ENCODE measurements at places on chromosomes 12 and 14. TPM values are rescaled to one million over a fixed set of nuclear protein-coding genes. Genes with fewer than 3 reads are reported as not detected.

GRCh38 chr14:80110721-80111120 lies 100.6 kb downstream of the DIO2 start:
- no peak overlapping the region for H3K4me3 ChIP-seq
- no peaks in the 10 kb centered on the region for H3K4me1 ChIP-seq
- no peaks in the 10 kb centered on the region for H3K36me3 ChIP-seq
- no peak overlapping the region for H3K27ac ChIP-seq
- no peak for DNase-seq

- no peak overlapping the region for H3K27ac ChIP-seq
- no peak for DNase-seq
- peaks cover 39% of the 10 kb centered on the region for H3K4me1 ChIP-seq
- no peak overlapping the region for H3K4me3 ChIP-seq
Measured at GRCh38 chr14:61765225-61765943, 3.2 kb downstream of the SNAPC1 start.

DNA sequence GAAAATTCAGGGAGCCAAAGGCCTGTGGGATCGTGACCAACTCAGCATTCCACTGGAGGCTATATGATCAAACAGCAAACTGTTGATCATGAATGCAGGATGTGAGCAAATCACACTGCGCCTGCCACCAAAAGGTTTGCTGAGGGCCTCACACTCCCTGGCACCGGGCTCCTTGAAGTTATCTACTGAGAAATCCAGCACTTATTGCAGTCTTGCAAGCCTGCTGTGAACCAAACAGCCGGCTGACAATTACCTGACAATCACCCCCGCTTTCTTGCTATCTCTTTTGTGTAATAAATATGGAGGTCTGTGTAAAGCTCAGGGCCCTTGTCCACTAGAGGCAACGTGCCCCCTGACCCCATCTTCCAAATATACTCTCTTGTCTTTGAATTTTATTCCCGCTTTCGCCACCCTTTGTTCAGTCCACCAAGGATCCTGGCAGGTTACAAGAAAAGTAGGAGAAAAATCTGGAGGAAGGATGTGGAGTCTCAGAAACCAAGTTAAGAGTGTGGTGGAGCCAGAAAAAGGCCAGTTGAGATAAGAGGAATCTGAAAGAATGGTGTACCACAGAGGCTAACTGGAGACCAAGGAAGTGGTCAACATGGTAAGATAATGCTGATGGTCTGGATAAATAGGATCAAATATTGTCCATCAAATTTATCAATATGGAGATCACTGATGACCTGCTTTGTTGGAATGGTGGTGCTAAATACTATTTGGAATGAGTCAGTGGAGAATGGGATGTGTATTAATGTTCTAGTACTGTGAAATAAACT lies 229.2 kb downstream of the ALX1 start:
- no peaks in the 10 kb centered on the region for H3K36me3 ChIP-seq
- H3K4me1 ChIP-seq = peaks cover 2% of the 10 kb centered on the region
- no peak for DNase-seq
- no peaks in the 10 kb centered on the region for H3K27me3 ChIP-seq
- no peak overlapping the region for H3K27ac ChIP-seq
- no peak overlapping the region for H3K4me3 ChIP-seq

- peak overlapping the region; percentile 8 for H3K4me3 ChIP-seq
- peaks cover 1% of the 10 kb centered on the region for H3K36me3 ChIP-seq
- H3K4me1 ChIP-seq = peaks cover 41% of the 10 kb centered on the region
- DNase-seq = no peak
- no peaks in the 10 kb centered on the region for H3K27me3 ChIP-seq
- H3K27ac ChIP-seq = peak overlapping the region; percentile 99
Measured at GRCh38 chr12:19432309-19433170, 6.8 kb upstream of the AEBP2 start.

DNA sequence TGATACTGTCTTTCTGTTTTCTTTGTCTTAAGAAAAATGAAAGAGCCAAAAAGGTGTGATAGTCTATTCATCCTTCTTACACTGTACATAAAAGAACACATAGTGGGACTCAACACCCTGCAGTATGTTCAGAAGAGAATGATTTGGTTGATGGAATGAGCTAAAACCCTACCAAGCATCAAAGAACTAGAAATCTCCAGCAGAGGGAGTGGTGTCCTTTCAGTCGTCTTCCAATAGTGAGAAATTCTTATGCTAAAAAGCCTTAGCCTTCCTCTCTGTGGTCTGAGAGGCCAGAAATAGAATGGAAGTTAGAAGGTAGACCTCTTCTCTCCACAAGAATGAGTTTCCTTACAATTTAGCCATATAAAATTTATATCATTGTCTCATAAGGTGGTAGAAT lies 393.4 kb upstream of the SEL1L start:
- DNase-seq = no peak
- no peaks in the 10 kb centered on the region for H3K27me3 ChIP-seq
- no peaks in the 10 kb centered on the region for H3K36me3 ChIP-seq
- H3K4me3 ChIP-seq = no peak overlapping the region

DNA sequence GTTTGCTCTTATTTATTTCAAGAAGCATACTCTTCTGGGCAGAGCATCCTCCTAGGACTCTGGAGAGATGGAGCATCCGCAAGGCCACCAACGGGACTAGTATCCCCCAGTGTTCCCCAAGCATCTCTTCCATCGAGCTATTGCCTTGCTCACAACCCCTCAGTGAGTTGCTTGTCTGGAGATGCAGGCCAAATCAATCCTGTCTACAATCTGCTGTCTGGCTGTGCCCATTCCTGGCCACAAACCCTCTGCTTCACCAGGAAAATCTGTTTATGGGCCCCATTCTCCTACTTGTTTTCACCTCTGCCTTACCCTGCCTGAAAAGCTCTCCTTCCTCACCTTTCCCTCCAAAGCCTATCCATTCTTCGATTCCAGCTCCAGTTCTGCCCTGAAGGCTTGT lies 219.2 kb downstream of the CACNA1C start:
- H3K27ac ChIP-seq = no peak overlapping the region
- no peaks in the 10 kb centered on the region for H3K36me3 ChIP-seq
- no peaks in the 10 kb centered on the region for H3K27me3 ChIP-seq
- no peak overlapping the region for H3K4me3 ChIP-seq
- no peaks in the 10 kb centered on the region for H3K4me1 ChIP-seq

DNA sequence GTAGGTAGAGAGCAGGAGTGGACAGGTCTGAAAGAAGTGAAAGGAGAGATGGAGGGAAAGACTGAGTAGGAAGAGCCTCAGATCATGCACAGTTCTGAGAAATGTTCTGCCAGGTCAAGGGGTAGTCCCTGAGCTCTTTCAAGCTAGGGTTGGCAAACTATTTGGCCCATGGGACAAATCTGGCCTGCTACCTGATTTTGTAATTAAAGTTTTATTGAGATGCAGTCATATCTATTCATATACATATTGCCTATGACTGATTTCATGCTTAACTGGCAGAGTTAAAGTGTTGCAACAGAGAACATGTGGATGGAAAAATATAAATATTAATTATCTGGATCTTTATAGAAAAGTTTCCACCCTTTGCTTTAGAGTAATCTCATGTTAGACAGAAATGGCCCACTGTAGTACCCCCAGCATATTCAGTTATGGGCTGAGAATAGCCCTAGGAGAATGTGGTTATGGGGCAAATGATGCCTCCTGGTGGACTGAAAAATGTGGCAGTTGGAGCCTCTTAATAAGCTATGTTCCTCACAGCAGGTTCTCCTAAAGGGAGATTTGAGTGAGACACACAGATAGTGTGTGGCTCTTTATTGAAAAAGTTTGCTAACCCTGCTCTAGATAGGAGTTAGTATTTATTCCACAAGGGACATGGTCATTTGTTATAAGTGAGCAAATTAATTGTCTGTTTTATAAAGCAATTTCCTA lies 476.9 kb downstream of the LRIG3 start:
- no peak overlapping the region for H3K4me3 ChIP-seq
- peaks cover 2% of the 10 kb centered on the region for H3K27me3 ChIP-seq
- H3K36me3 ChIP-seq = no peaks in the 10 kb centered on the region

DNA sequence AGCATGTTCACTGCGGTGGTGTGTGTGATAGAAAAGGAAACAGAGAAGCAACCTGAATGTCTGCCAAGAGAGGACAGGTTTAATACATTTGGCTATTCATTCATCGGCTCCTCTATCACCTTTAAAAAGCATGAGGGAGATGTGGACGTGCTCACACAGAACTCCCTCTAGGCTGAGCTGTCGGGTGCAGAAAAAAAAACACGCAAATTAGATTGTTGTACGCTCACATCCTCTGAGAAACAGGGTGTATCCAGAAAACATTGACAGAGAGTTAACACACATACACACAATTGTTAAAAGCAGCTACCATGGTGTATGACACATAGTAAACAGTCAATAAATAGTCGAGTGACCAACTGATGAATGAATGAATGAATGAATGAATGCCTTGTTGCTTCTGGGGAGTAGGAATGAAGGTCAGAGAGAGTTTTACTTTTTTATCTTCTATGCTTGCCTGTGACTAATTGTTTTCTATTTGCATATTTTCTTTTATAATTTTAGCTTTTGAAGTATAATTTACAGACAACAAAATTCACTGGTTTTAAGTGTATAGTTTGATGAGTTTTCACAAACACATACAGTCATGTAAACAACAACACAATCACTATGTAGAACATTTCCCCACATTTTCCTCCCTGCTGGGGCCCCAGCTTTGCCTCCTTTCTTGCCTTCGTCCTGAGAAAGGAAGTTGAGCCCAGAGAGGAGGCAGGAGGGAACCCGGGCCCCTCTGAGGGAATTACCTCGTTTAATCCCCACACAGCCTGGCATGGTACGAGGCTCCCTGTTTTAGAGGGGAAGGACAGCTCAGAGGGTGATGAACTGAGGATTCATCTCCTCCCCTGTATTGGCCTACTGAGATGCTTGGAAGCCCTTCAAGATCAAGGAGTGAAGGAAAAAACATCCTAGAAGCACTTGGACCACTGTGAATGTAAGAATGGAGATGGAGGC lies 19.7 kb upstream of the FAM222A start:
- DNase-seq = no peak
- H3K27ac ChIP-seq = no peak overlapping the region
- no peak overlapping the region for H3K4me3 ChIP-seq
- H3K36me3 ChIP-seq = no peaks in the 10 kb centered on the region
- no peaks in the 10 kb centered on the region for H3K4me1 ChIP-seq
- H3K27me3 ChIP-seq = peaks cover 15% of the 10 kb centered on the region

GRCh38 chr12:509500-509899 lies 49.8 kb downstream of the B4GALNT3 start:
- no peaks in the 10 kb centered on the region for H3K36me3 ChIP-seq
- no peak overlapping the region for H3K27ac ChIP-seq
- H3K27me3 ChIP-seq = peaks cover 2% of the 10 kb centered on the region
- DNase-seq = no peak
- H3K4me1 ChIP-seq = no peaks in the 10 kb centered on the region

- H3K27ac ChIP-seq = no peak overlapping the region
- no peak overlapping the region for H3K4me3 ChIP-seq
- no peaks in the 10 kb centered on the region for H3K27me3 ChIP-seq
Measured at GRCh38 chr12:82593143-82593542, 93.6 kb upstream of the TMTC2 start.

DNA sequence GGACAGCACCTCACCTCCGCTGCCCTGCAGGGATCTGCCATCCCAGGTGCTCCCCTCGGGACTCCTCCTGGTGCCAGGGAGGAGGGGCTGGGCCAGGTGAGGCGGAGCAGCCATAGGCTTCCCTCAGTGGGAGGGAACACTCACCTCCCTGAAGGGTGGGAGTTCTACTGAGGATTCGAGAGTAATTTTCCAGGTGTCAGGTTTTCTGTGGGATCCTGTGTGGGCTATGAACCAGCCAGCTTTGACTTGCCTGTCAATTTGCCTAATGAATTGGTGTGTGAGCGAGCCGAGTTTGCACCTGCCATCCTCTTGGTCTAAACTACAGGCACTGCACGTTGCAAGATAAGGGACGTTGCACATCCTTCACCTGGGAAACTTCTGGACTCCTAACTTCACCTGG lies 50.3 kb downstream of the NOC4L start:
- no peak for DNase-seq
- H3K36me3 ChIP-seq = peaks cover 7% of the 10 kb centered on the region
- no peaks in the 10 kb centered on the region for H3K4me1 ChIP-seq
- no peak overlapping the region for H3K27ac ChIP-seq

DNA sequence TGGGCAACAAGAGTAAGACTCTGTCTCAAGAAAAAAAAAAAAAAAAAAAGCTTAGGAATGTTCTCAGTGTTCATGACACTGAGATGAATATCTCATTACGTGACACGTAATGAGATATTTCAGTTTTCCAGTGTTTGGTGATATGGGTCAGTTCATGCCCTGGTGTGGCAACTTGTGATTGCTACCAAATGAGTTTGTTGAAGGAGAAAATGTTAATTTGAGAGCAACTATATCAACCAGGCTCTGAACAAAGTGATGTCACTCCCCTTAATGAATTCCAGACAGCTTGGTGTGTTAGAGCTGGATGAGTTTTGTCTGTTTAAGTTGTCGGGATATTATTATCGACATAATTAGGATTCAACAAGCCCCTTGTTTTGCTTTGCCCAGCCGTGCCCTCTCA lies 211.7 kb downstream of the DPF3 start:
- no peak overlapping the region for H3K4me3 ChIP-seq
- DNase-seq = no peak
- H3K36me3 ChIP-seq = no peaks in the 10 kb centered on the region
- H3K27me3 ChIP-seq = no peaks in the 10 kb centered on the region

DNA sequence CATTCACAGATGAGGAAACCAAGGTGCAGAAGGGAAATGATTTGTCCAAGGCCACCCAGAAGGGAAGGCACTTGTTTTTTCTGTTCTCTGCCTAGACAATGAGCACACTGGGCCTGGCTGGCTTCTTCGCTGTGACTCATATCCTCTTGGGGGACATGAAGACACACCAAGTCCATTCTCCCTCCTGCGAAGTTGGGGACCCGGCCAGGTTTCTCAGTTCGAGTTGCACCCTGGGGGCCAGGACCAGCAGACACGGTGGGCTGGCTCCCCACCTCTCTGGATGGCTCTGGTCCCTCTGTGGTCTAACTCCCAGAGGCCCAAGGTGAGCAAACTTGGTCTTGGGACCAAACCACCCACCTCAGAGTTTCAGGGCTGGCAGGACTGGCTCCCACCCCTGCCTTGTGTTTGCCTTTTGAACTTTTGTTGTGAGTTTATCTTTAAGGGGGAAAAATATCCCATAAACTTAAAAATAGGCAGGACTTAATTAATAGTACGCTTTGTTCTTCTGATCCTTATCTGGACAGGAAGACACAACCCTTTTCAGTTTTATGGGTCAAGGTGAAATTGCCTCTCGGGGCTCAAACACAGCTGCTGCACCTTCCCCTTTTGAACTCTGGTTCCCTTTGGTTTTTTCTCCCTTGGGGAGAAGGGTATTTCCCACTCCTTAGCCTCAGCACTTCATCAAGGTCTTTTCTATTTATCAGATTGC lies 9.0 kb upstream of the MLEC start:
- H3K4me3 ChIP-seq = no peak overlapping the region
- DNase-seq = peak; percentile 55
- peak overlapping the region; percentile 59 for H3K27ac ChIP-seq
- no peaks in the 10 kb centered on the region for H3K36me3 ChIP-seq
- peaks cover 12% of the 10 kb centered on the region for H3K4me1 ChIP-seq

GRCh38 chr12:1978078-1978862 lies 26.0 kb downstream of the DCP1B start:
- no peaks in the 10 kb centered on the region for H3K4me1 ChIP-seq
- H3K27me3 ChIP-seq = no peaks in the 10 kb centered on the region
- H3K36me3 ChIP-seq = peaks cover 2% of the 10 kb centered on the region
- H3K4me3 ChIP-seq = no peak overlapping the region
- no peak for DNase-seq
- H3K27ac ChIP-seq = no peak overlapping the region

Gene DEPDC4
- 1.6 TPM for total RNA-seq

Gene ITGA5
- 35.2 TPM for total RNA-seq

Gene OR4K1
- not detected for total RNA-seq

Gene RNF212B
- total RNA-seq = not detected

Gene ANGEL1
- total RNA-seq = 21.5 TPM

Gene PPP1R1A
- not detected for total RNA-seq

Gene NFATC4
- total RNA-seq = 1.3 TPM

Gene PIP4P1
- total RNA-seq = 21.0 TPM

Gene CISTR
- total RNA-seq = not detected

Gene ARL1
- 58.6 TPM for total RNA-seq

Gene TXNDC16
- 6.8 TPM for total RNA-seq

Gene FOXG1
- total RNA-seq = not detected

Gene LPAR5
- total RNA-seq = 8.1 TPM

Measured in activated CD8-positive, alpha-beta T cell treated with anti-CD3 and anti-CD28 coated beads for 36 hours (primary cell).